ENCODE measurements at places on chromosomes 3 and 15.

DNA sequence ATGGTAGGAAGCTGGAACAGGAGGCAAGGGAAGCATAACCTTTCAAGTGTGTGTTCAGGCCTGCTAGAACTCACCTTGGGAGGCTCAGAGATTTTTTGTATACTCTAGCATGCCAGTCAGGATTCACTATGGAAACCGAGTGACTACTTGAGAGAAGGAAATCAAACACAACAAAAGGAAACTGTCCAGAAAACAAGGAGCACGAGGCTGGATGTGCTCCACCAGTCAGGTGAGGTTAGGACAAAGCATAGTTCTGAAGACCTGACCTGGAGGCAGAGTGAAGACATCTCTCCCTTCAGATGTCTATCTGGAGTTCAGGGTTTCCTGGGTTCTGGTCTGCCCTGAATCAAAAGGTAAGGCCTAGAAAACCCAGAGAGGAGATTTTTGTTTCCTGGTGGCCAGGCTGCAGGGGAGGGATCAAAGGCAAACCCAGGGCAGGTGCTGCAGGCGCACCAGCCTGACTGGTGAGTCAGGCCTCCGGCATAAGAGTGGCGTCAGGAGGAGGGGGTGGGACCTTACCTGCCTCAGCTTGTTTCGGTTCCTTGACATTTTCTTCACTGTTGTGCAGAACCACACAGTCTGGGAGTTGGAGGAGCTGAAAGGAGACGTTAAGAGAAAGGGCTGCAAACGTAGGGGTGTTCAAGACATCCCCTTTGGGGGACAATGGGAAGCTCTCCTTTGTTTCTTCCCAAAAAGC lies 52.2 kb upstream of the OSBPL11 start:
- DNase-seq = no peak

DNA sequence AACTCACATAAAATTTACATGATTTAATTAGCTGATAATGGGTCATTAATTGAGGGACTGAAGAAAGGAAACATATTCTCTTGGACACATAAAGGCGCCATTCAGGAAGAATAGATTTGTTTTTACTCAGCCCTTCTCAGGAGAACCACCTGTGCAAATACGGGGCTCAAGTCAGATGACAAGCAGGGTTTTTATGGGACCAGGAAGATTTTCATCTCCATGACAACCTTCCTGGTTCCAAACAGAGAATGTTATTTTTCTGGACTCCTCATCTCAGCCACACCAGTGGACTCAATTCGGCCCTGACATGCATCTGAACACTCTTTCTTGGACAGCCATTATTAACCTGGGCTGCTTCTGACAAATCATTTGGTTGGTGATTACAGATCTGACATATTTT lies 120.5 kb downstream of the PDZRN3 start:
- no peak for DNase-seq

DNA sequence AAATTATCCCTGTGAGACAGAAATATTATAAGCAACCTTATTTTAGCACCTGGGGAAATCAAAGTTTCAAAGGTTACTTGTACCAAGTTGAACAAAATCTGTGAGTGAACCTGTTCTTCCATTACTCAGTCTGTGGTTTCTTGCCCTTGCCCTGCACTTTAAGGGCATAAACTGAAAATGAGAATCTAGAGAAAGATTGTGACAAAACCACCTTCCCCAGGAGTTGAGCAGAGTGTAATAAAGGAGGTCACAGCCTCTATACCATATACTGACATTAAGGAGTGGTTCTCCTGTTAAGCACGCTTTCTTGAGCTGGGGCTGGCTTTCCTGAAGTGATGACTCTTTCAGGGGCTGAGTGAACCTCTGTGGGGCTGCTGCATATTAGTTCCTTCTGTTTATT lies 143.4 kb downstream of the PDCD6IP start:
- DNase-seq = no peak

DNA sequence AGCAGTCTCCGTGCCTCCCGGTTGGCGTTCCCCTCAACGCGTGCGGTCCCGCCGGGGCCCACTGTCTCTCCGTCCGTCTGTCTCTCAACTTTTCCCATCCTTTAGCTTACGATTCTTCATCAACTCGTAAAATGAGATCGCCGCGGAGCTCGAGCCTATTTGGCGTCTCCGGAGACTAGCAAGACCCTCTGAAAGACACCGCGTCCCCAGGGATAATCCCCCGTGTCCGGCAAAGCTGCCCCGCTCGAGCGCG lies 3.4 kb downstream of the GATA2 start:
- no peak for DNase-seq

Measured in cardiac septum (tissue), 1 donor.